Mammary microvascular endothelial cell (primary cell): ENCODE measurements at places on chromosomes 5 and 9. TPM values are rescaled to one million over a fixed set of nuclear protein-coding genes. Genes with fewer than 3 reads are reported as not detected.

Gene CCNO
- total RNA-seq: 0.13 and 0.44 TPM in 2 replicates

Gene FRMD3
- total RNA-seq: 12.1 and 18.2 TPM in 2 replicates

Gene SMC5
- total RNA-seq: 13.8 and 14.3 TPM in 2 replicates

Gene TYRP1
- total RNA-seq: 0.34 TPM in 1 of 2 replicates, not detected in the other

Gene PCDHGB7
- total RNA-seq: 3.1 and 5.3 TPM in 2 replicates

Gene STKLD1
- total RNA-seq: 0.49 TPM in 1 of 2 replicates, not detected in the other

Gene LCN1
- total RNA-seq: not detected in 2 replicates

Gene FOXD4L4
- total RNA-seq: not detected in 2 replicates

Gene MSX2
- total RNA-seq: 0.25 TPM in 1 of 2 replicates, not detected in the other

Gene FANCG
- total RNA-seq: 23.0 and 30.5 TPM in 2 replicates

Gene PCDHA7
- total RNA-seq: 0.20 TPM in 1 of 2 replicates, not detected in the other

Gene RNF14
- total RNA-seq: 49.3 and 67.2 TPM in 2 replicates

Gene PCDHB6
- total RNA-seq: not detected in 2 replicates

Gene NDUFA8
- 70.5 and 73.3 TPM in 2 replicates for total RNA-seq

Gene CAMK4
- 0.34 and 1.3 TPM in 2 replicates for total RNA-seq

Gene SH3PXD2B
- 15.7 and 19.1 TPM in 2 replicates for total RNA-seq

Gene PHAX
- 34.8 and 35.2 TPM in 2 replicates for total RNA-seq
